ENCODE measurements at places on chromosomes 7 and 10.

- DNase-seq = no peak
Measured at GRCh38 chr10:119211625-119212441, 4.5 kb downstream of the GRK5 start.

- DNase-seq = peak; percentile 52
Measured at GRCh38 chr10:90857635-90858460, at the start of gene HTR7. HTR7 (minus strand) TSS chr10:90858039; CDS start chr10:90857671, 368 bp downstream.

- DNase-seq = no peak
Measured at GRCh38 chr7:38909870-38910269, 879 bp upstream of the VPS41 start.

GRCh38 chr10:113179265-113179664 lies 229.2 kb downstream of the TCF7L2 start:
- no peak for DNase-seq

- DNase-seq = no peak
Measured at GRCh38 chr7:82805527-82805960, 357.1 kb downstream of the PCLO start.

GRCh38 chr10:124307591-124307990 lies 111.1 kb downstream of the OAT start:
- no peak for DNase-seq

DNA sequence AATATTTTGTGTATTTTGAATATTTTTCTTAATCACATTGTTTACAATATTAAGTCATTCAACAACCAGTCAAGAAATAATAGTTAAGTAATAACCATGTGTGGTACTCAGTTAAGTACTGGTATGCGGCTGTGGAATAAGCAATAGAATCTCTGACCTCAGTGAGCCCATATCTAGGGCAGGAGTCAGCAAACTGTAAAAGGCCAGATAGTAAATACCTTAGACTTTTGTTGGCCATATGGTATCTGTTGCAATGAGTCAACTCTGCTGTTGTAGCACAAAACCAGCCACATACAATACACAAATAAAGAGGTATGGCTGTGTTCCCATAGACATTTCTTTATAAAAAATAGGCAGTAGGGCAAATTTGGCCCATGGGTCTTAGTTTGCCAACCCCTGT lies 311.6 kb upstream of the SEMA3A start:
- no peak for DNase-seq

DNA sequence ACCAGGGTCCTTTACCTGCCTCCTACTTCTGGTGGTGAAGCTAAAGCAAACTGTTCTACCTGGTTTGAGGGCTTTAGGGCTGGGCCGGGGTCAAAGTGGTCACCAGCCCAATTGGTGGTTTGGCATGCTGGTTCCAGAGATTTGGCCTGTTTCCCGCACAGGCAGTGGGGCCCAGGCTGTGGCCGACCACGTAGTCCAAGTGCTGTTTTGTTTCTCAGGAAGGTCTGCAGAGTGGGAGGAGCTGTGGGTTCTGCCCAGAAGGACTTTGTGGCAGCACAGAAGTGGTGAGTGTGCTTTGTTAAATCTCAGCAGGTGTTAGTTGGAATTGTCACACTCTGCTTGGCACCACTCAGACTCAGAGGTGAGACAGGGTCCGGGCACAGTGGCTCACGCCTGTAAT lies 85.8 kb downstream of the MKX start:
- no peak for DNase-seq

GRCh38 chr10:131166486-131166885 lies 145.0 kb downstream of the TCERG1L start:
- no peak for DNase-seq

- DNase-seq = no peak
Measured at GRCh38 chr7:101903515-101903868, 86.1 kb downstream of the CUX1 start.

GRCh38 chr7:33196221-33196620 lies 66.9 kb downstream of the BBS9 start:
- DNase-seq = no peak

DNA sequence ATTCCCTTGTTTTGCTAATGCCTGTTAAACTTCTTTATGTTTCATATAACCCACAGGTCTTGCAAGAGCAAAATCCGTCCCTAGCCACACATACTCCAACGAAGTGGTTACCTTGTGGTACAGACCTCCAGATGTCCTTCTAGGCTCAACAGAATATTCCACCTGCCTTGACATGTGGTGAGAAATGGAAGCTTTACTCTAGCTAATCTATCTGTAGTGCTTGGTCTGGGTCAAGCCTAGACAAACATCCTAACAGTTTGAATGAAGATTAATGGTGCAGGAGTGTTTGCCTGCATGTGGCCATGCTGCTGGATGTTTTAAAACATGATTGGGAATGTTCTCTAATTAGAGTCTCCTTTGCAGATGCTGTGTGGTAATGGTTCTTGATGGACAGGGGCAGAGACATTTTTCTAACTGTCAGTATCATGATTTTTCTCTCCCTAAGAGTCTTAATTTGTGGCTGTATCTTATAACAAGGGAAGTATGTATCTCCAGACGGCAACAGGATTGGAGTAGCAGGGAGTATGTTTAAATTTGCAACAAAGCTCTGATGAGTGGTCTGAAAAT lies 308.5 kb upstream of the FZD1 start:
- DNase-seq = no peak

GRCh38 chr10:121409466-121410104 lies 188.7 kb downstream of the FGFR2 start:
- DNase-seq = no peak

- DNase-seq = no peak
Measured at GRCh38 chr7:115356139-115356746, 434.3 kb downstream of the MDFIC start.

DNA sequence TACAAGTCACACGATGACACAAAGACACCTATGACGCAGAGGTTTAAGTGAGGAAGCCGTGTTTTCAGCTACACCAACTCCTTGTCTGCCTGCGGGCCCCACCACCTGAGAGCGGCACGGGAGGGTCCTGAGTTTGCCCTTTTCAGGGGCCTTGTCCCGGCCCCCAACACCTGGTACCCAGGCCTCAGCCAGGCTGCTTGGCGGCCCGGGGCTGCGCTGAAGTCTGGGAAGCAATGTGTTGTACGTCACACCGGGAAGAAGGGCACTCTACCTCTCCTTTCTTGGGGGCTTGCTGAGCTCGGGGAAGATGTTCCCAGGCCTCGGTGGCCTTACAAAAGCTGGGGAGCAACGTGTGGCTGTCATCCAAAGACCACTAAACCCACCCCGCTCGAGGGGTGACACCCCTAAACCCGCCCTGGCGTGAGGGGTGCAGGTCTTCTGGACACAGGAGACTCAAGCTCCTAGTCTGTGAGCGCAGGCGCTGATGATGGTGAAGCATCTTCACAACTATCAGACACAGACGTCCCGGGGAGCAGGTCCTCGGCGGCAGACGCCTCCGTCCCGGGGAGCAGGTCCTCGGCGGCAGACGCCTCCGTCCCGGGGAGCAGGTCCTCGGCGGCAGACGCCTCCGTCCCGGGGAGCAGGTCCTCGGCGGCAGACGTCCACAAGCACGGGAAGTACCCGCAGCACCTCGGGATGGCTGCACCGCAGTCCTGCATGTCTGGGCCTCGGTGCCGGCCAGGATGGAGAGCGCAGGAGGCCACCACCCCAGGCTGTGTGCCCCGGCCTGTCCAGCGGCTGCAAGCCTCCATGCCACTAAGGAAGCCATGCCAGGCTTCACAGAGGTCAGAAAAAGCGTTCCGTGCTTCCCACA lies 15.4 kb downstream of the CFAP46 start:
- DNase-seq = no peak

- DNase-seq = no peak
Measured at GRCh38 chr7:47266131-47266706, 315.7 kb downstream of the TNS3 start.

- no peak for DNase-seq
Measured at GRCh38 chr7:1537535-1538412, 7.3 kb downstream of the MAFK start.

GRCh38 chr10:132394936-132395703 lies 1.9 kb upstream of the PWWP2B start:
- DNase-seq = no peak

DNA sequence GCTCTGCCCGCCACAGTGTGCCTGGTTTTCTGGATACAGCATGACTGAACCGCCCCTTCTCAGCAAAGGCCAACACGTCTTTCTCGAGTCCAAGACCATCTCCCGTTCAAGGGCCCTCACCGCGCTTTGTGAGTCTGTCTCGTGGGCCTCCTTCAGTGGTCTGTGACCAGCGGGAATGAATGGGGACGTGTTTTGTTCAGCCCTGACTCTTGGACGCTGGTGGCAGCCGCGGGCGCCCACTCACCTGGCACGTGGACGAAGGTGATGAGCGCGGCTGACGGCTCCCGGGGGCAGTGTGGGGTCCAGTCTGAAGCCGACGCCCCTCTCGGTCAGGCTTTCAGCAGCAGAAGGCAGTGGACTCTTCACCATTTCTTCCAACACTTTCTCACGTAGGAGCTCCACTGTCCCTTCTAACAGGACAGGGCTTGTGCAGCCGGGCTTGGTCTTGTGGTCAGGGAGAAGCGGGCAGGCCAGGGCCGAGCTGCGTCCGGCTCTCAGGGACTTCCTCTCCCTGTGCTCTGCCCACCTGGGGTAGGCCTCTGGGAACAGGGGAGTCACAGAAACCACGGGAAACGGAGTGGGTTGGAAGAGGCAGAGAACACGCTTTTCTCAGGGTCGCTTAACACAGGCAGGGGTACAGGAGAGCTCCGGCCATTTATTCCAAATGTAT lies 30.4 kb downstream of the AMZ1 start:
- DNase-seq = no peak

DNA sequence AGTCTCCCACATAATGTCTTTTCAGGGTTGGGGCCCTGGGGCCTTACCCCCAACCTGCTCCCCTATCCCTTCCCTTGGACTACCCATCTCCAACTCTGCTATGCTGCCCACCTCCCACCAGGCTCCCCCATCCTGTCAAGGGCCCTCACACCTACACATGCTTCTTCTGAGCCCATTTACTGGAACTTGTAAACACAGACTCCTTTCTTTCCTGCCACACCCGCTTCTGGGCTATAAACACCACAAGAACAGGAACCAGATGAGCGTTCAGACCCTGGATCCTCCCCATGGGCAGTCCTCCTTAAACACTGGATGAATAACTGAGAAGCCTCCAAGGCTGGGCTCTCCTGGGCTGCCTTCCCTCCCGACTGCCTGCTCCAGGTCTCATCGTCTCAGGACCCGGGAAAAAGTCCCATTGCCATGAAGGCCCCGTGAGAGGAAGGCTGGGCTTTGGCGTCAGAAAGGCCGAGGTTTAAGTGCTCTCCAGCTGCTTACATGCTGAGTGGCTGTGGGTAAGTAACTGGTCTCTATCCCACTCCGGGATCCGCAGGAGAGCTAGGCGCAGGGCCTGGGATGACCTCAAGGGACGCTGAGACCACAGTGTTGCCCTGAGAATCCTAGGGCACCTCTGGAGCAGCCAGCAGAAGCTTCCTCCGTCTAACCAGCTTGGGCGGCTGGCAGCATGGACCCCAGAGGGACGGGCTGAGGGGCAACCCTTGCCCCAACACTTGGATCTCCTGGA lies 15.6 kb upstream of the CRHR2 start:
- DNase-seq = no peak

- DNase-seq = no peak
Measured at GRCh38 chr10:96716390-96716789, 3.9 kb downstream of the PIK3AP1 start.

GRCh38 chr7:112411186-112411795 lies 39.0 kb upstream of the IFRD1 start:
- DNase-seq = no peak

DNA sequence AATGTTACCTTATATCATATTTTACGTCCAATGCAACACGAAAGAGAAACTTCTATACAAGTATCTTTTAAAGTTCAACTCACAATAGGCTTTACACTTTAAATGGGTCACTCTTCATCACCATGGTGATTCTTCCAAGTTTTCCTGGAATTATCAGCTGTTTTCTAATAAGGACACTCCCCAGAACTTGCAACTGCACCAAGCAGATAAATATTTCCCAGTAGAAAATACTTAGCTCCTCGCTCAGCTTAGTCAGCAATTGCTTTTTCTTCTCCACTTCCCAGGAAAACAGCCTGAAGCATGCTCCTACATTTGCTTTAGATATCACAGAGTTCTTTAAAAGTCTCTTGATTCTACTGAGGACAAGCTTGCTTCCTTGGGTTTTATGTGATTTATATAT lies 25.7 kb upstream of the ADD3 start:
- no peak for DNase-seq

DNA sequence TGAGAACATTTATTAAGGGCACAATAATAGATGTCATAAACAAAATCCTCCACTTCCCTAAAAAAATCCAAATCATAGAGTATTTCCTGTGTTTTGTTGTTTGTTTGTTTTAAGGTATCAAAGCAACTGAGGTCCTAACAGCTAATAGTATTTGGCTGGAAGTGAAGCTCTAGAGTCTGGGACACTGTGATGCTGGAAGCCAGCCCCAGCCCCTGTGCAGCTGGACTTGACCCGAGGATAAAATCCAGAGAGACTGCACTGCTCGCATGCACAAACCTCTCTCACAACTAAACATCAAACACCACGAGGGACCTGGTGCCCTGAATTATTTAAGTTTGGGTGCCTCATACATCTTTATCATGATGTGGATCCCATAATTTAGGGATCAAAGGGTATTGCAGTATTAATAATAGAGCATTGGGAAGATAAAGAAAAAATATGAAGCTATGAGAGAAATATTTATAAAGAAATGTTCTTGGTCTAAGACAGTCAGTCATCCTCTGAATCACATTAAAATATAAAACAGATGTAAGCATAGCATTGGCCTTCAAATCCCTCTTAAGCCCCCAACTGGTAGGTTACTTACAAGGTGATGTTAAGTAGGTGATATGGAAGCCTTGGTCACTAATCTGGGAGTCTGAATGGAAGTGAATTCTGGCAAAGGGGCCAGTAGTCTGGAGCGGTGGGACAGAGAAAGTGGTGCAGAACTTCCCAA lies 44.4 kb downstream of the CUBN start:
- no peak for DNase-seq
